Femur (tissue), 1 donor: ENCODE measurements at places on chromosomes 6 and 20.
A peak's percentile ranks its signal among the peaks of the same experiment; 100 is the strongest.

- DNase-seq: peak; percentile 4
Measured at GRCh38 chr6:169858935-169859351, 107.5 kb downstream of the ERMARD start.

- no peak for DNase-seq
Measured at GRCh38 chr20:9202420-9203080, 133.7 kb downstream of the PLCB4 start.

GRCh38 chr20:10654630-10655029 is 19.2 kb downstream of the JAG1 start:
- DNase-seq: no peak

- DNase-seq: no peak
Measured at GRCh38 chr6:42970871-42971612, 7.9 kb downstream of the PEX6 start.

- DNase-seq: no peak
Measured at GRCh38 chr6:12804952-12805645, 88.5 kb downstream of the PHACTR1 start.

DNA sequence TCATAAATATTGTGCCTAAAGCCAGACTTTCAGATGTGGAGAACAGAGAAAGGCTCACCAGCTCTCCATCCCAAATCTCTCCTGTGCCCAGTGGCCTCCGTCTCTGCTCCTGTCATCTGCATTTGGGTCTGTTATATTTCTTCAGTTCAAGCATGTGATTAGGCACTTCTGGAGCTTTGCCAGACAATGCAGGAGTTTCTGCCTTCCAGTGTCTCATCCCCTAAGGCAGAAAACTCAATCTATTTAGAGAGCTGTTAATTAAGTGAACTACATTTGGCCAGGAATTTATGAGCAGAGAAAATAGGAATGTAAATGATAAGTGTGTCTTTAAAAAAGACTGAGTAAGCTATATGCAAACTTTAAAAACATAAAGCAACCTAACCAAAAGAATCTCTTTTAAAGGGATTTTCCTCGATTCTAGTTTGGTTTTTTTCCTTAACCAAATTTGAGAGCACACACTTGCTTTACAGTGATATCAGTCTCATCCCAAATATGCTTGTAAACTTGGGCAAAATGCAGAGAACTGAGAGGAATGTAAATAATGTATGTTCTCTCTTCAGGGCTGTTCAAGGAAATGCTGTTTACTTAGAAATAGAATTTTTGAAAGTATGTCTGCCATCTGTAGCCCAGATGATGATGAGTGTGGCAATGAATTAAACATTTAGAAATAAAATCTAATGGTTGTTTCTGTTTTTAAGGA is 113.9 kb downstream of the ELOVL4 start:
- no peak for DNase-seq

GRCh38 chr6:25165177-25165576 is 114.0 kb upstream of the CARMIL1 start:
- DNase-seq: no peak
